Activated gamma-delta T cell treated with anti-CD3 and anti-CD28 coated beads, Interleukin-2, amount 50 U/mL, for 16 hours (primary cell): ENCODE measurements at places on chromosomes 11 and 22.

DNA sequence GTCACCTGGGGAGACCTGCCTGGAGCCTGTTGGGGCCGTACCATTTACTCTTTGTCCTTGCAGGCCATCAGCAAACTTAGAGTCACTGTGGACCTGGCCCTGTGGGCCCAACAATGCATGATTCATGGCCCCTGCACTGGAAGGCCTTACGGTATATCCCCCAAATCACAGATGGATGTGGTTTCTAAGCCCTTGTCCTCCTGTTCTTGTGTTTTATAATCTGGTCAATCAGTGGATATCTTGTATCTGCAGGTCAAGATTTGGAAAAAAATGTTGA lies 6.2 kb downstream of the TSKU start:
- DNase-seq, result no peak

- DNase-seq, result no peak
Observed at GRCh38 chr11:117621226-117621625, 175.8 kb downstream of the DSCAML1 start.

DNA sequence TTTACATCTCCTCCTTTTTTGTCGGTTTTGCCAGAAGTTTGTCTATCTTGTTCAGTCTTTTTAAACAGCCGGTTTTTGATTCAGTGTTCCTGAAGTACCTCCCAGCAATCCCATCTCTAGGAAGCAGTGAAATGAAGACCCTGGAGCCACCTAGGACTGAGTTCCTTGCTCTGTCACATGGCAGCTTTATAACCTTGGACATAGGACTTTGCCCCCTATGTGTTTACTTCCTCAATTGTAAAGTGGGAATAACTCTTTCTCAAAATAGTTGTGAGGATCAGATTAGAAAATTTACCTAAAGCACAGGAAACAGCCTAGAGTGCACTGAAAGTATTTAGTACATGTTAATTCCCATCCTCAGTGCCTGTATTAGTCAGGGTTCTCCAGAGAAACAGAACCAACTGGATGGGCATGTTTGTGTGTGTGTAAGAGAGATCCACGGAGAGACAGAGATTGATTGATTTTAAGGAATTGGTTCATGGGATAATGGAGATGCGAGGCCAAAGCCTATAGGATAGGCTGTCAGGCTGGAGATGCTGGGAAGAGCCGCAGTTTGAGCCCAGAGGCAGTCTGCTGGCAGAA lies 20.0 kb downstream of the FAM83F start:
- no peak for DNase-seq

DNA sequence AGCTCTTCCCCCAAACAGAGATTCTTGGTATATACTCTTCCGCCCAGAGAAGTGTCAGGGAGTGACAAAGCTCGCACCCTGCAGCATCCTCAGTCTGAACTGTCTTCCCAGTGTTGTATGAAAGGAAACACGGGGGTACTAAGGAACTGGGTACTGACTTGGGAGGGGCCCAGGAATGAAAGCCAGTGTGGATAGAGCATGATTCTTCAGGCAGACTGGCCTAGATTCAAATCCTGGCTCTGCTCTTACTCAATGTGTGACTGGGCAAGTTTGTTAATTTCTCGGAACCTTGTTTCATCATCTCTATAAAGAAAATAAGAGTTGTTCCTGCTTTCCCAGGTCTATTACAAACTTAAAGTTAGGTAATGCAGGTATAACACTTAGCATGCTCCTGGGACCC lies 266.0 kb upstream of the NARS2 start:
- no peak for DNase-seq

- peak; percentile 71 for DNase-seq
Observed at GRCh38 chr22:35552196-35552842, 11.7 kb downstream of the RASD2 start.

GRCh38 chr11:55949330-55949729 lies 13.1 kb upstream of the OR5I1 start:
- DNase-seq, result no peak

GRCh38 chr11:11735586-11735985 lies 106.2 kb upstream of the USP47 start:
- no peak for DNase-seq

GRCh38 chr22:44711690-44712555 lies 9.9 kb downstream of the PRR5 start:
- DNase-seq, result no peak

- no peak for DNase-seq
Observed at GRCh38 chr11:42598341-42598740, 713.5 kb upstream of the API5 start.

DNA sequence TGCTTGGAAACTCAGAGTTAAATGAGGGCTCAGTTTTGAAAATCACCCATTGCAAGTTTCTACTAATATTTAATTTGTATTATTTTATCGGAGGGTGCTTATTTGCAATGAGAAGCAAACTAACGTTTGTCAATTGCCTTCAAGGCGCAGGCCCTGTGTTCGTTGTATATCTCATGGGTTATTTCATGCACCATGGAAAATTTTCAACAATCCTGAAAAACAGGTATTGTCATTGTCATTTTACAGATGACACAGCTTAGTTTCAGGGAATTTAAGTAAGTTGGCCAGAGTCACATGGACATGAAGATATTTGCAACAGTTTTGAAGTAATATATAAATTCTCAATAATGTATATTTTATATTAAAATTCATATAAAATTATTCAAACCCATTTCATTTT lies 157.7 kb upstream of the MTMR2 start:
- no peak for DNase-seq

- no peak for DNase-seq
Observed at GRCh38 chr11:2463766-2464277, 19.0 kb downstream of the KCNQ1 start.

GRCh38 chr22:49481659-49482399 lies 345.8 kb downstream of the BRD1 start:
- DNase-seq, result no peak

- no peak for DNase-seq
Observed at GRCh38 chr11:46353698-46354097, 6.4 kb downstream of the DGKZ start.

GRCh38 chr22:38713921-38714320 lies 8.2 kb downstream of the GTPBP1 start:
- DNase-seq, result no peak

DNA sequence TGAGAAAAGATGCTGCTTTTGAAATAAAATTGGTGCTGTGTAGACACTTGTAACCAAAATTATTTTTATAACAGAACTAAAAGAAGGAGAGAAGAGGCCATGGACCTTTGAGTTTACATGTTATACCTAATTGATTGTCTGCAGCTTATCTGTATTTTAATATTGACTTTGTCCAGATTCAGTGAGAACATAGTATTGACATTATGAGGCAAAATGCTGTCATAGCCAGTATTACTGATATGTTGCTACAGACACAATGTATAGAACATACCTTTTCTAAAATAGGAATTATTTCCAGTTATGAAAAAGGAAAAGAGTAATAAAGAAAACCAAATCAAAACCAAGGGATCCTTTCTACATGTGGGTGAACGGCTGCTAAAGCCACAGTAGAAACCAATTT lies 11.5 kb upstream of the TECTA start:
- DNase-seq, result no peak

GRCh38 chr22:34430386-34430785 lies 510.1 kb upstream of the LARGE1 start:
- DNase-seq, result no peak

DNA sequence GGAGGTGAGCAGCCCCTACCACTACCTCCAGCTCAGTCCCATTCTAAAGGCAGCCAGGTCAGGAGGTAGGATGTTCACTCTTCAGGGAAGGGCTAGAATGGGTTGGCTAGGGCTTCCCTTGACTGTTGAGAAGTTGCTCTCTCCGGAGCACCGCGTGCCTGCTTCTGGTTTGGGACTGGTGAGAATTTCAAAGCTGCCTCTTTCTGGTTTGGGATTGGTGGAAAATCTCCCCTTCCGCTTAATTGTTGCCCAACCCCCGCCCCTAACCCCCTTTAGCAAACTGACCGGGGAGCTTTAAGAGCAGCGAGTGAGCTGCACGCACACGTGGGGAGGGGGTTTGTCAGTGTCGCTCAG lies 686 bp downstream of the USP2 start:
- DNase-seq, result no peak

GRCh38 chr11:65786786-65787636 lies at the start of gene OVOL1:
TSS of gene OVOL1 (plus strand) at chr11:65787063. CDS start at chr11:65787374, 311 bp downstream.
- no peak for DNase-seq

- DNase-seq, result no peak
Observed at GRCh38 chr11:69836401-69836800, 17.2 kb upstream of the FGF3 start.

DNA sequence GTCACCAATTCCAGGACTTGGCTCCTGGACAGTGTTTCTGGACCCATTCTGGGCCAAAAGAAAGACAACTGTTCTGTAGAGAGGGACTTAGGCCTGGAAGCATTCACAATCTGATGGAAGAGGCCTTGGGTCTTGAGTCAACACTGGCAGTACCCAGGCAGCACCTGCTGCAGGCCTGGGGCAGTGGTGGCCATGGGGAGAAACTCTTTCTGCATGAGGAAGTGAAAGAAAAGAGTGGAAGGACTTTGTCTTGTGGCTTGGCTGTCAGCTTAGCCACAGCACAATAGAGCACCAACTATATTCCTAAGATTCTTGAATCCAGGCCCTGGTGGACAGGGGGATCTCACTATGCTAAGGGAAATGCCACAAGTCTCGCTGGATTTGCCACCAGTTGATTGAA lies 70.6 kb downstream of the CTSC start:
- DNase-seq, result no peak

DNA sequence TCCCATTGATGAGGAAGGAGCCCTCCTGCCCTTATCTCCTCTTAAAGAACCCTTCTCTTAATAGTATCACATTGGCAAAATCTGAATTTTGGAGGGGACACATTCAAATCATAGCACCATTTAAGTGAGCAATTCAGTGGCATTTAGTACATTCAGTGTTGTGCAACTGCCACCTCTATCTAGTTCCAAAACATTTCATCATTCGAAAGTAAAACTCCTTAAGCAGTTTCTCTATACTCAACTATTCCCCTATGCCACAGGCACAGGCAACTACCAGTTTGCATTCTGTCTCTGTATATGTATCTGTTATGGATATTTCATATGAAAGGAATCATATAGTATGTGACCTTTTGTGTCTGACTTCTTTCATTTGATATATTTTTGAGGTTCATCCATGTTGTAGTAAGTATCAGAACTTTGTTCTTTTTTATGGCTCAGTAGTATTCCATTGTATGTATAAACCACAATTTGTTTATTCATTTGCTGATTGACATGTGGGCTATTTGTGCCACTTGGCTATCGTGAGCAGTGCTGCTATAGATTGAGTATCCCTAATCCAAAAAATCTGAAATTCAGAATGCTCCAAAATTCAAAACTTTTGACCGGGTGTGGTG lies 22.9 kb downstream of the FAR1 start:
- DNase-seq, result no peak

DNA sequence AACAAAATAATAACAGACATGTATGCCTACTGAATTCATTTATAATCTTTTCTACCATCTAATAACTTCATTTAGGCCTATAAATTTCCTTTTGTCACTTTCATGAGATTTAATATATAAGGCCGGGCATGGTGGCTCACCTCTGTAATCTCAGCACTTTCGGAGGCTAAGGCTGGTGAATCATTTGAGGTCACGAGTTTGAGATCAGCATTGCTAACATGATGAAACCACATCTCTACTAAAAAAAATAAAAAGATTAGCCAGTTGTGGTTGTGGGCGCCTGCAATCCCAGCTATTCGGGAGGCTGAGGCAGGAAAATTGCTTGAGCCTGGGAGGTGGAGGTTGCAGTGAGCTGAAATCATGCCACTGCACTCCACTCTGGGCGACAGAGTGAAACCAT lies 14.2 kb upstream of the NTM start:
- no peak for DNase-seq

- peak; percentile 12 for DNase-seq
Observed at GRCh38 chr11:120108154-120108784, 29.6 kb downstream of the TRIM29 start.

DNA sequence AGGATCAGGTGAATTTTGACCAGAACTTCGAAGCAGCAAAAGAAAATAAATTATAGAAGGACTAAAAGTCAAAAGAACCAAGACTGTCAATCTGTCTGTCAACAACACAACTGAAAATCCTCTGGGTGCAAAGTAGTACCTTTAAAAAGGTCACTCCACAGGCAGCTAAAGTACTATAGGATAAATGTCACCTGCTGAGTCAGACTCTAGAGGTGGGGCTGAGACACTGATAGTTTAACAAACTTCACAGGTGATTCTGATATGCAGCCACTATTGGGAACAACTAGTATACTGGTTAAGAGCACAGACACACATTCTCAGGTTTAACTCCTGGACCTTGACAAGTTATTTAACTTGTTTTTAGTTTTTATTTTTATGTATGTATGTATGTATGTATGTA lies 107.3 kb downstream of the FCHSD2 start:
- no peak for DNase-seq

DNA sequence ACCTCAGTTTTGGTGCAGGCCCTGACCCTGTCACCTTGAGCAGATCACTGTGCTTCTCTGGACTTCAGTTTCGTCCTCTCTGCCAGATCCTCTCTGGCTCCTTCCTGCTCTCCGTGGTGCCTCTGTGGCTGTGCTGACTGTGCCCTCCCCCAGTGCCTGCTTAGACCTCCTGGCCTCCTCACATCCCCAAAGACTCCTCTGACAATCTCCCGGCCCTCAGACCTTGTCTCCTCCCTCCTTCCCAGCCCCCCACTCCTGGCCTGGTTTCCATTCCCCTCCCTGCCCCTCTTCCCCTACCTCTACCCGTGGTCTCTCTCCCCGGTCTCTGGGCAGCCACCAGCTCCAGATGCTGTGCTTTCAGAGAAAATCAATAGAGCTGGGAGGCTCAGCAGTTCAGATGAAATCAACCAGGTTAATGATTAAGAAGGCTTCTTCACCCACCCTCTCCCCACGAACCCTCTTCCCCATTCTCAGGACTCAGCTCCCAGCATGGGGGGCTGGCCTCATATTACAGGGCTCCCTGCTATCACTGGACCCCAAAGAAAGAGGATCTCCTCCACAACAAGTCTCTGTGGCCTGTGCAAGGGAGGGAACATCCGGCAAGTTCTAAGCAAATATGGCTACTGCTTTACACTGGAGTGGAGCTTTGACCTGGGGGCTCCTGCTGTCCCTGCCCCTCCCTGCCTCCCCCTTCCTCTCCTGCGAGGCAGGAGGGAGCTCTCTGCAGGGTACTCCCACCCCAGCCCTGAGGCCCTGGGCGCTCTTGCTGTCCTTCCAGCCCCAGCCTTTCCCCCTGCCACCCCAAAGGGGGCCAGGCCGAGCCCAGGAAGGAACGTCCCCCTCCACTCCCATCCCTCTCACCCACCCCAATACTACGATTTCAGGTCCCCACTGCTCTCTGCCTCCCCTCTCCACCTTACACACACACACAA lies 8.5 kb downstream of the BACE1-AS start:
- DNase-seq, result no peak

DNA sequence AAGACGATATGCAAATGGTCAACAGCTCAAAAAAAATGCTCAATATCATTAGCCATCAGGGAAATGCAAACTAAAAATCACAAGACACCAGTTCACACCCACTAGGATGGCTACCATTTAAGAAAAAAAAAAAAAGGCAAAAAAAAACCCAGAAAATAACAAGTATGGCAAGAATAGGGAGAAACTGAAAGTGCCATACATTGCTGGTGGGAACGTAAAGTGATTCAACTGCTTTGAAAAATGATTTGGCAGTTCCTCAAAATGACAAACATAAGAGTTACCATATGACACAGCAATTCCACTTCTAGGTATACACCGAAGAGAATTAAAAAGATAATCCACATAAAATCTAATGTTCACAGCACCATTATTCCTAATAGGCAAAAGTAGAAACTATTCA lies 47.5 kb downstream of the PICALM start:
- no peak for DNase-seq

- DNase-seq, result no peak
Observed at GRCh38 chr11:133833898-133834681, 11.2 kb downstream of the SPATA19 start.
